ENCODE measurements at places on chromosomes 4 and X. TPM values are rescaled to one million over a fixed set of nuclear protein-coding genes. Genes with fewer than 3 reads are reported as not detected.
A peak's percentile ranks its signal among the peaks of the same experiment; 100 is the strongest.

GRCh38 chr4:168309781-168310180 lies 8.8 kb downstream of the DDX60 start:
- H3K27me3 ChIP-seq: no peaks in the 10 kb centered on the region
- H3K27ac ChIP-seq: no peak overlapping the region
- H3K4me1 ChIP-seq: peaks cover 13% of the 10 kb centered on the region
- H3K36me3 ChIP-seq: peaks cover 6% of the 10 kb centered on the region
- H3K4me3 ChIP-seq: no peak overlapping the region

GRCh38 chr4:89308161-89308500 lies 531 bp upstream of the GPRIN3 start:
- peaks cover 11% of the 10 kb centered on the region for H3K36me3 ChIP-seq
- no peak overlapping the region for H3K27ac ChIP-seq
- no peaks in the 10 kb centered on the region for H3K27me3 ChIP-seq
- no peak for DNase-seq

DNA sequence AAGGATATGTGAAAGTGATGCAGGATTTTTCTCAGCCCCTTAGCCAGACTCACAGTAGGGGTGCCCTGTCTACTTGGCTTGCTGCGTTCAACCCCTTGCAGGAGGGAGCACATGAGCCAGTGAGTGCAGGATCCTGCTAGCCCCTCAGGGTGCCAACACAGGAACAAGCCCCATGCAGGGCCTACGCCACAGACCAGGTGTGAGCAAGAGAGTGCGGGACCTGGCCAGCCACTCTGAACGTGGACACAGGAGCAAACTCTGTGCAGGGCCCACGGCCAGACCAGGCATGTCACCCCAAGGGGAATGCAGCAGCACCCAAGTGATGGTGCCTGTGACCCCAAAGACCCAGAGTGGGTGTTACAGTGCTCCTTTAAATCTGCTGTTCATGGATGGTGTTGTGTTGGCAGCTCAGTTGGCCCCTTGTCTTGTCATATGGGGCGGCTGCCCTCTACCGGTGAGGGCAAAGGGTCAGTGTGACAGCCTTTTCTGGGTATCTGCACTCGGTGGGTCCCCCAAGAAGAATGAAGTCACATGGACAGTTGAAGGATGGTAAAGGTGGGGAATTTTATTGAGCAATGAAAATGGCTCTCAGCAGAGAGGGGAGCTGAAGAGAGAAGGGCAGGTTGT lies 188.4 kb upstream of the MAOA start:
- H3K4me3 ChIP-seq: no peak overlapping the region
- H3K36me3 ChIP-seq: no peaks in the 10 kb centered on the region
- H3K4me1 ChIP-seq: peaks cover 19% of the 10 kb centered on the region
- peak; percentile 1 for DNase-seq
- no peak overlapping the region for H3K27ac ChIP-seq

GRCh38 chr4:77856152-77856551 lies 6.5 kb upstream of the MRPL1 start:
- no peaks in the 10 kb centered on the region for H3K27me3 ChIP-seq
- peak overlapping the region; percentile 74 for H3K4me3 ChIP-seq
- DNase-seq: no peak
- H3K4me1 ChIP-seq: peaks cover 96% of the 10 kb centered on the region
- peak overlapping the region; percentile 98 for H3K27ac ChIP-seq

DNA sequence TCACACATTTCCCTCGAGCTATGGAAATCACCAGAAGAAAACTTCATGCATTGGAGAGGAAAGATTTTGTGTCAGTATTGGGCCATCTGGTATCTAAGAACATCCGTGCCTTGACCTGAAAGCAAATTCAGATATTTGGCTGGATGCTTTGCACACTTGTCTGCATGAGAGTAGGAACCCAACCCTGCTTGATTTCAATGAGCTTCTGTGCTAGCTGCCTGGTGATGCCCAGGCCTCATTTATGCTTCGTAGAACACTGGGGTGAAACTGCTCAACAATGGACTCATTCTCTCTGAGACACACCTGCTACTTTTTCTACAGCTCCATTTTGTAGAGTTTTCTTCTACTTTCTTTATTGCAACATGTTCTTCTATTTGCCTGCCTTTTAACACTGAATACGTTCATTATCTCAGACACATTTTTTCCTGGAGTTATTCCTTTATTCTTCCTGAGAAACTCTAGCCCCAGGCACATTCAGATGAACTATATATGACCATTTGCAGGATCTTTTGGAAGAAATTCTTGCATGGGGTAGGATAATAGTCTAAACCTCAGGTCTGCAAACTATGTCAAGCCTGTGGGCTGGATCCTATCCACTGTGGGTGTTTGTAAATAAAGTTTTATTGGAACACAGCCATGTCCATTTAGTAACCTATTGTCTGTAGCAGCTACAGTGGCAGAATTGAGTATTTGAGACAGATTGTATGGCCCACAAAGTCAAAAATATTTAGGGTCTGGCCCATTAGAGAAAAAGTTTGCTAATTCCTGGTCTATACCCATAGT lies 83.8 kb upstream of the CLCN4 start:
- no peak overlapping the region for H3K4me3 ChIP-seq
- no peaks in the 10 kb centered on the region for H3K36me3 ChIP-seq

- no peaks in the 10 kb centered on the region for H3K4me1 ChIP-seq
- no peak overlapping the region for H3K27ac ChIP-seq
- H3K4me3 ChIP-seq: no peak overlapping the region
- no peaks in the 10 kb centered on the region for H3K36me3 ChIP-seq
- H3K27me3 ChIP-seq: no peaks in the 10 kb centered on the region
- DNase-seq: no peak
Measured at GRCh38 chr4:27198246-27198645, 337.6 kb downstream of the STIM2 start.

DNA sequence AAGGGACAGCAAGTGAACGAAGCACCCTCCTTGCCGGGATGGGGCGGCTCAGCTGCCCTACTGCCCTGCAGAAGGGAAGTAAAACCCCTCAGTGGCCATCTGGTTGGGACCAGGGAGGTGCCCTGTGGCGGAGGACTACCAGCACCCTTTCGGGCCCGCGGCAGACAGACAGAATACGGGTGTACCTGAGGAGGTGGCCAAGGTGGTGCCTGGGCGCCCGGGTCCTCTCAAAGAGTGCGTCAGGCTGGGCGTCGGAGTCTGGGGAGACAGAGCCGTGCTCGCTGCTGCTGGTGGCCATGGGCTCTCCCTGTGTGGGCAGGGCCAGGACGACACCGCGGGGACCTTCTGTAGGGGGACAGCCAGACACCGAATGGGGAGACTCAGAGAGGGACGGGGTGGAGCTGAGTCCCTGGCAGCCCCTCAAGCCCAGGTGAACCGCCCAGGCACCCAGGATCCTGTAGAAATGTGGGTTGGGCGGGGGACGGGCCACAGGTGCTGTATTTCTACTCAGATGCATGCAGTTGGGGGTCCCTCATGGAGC lies 29.7 kb downstream of the PDHA1 start:
- peak overlapping the region; percentile 97 for H3K4me3 ChIP-seq
- peaks cover 13% of the 10 kb centered on the region for H3K4me1 ChIP-seq
- no peak for DNase-seq
- peaks cover 9% of the 10 kb centered on the region for H3K27me3 ChIP-seq
- H3K36me3 ChIP-seq: no peaks in the 10 kb centered on the region

DNA sequence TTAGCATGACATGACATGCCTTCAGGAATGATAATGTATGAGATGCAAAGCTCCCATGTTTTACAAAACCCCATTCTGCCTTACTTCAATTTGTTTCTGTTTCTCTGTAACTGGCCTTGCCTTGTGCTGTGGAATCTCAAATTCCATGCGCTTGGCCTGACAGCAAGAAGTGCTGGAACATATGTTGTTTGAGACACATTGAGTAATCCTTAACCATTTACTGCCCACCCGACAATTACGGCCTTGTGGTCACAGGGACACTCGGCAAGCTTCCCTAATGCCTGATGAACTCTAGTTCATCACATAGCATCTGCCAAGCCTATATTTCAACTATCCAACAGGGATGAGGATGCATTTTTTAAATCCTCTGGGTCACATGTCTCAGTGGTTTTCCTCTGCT lies 226.4 kb upstream of the CASK start:
- peaks cover 15% of the 10 kb centered on the region for H3K27me3 ChIP-seq
- no peak for DNase-seq
- H3K4me1 ChIP-seq: peaks cover 7% of the 10 kb centered on the region
- H3K27ac ChIP-seq: no peak overlapping the region

DNA sequence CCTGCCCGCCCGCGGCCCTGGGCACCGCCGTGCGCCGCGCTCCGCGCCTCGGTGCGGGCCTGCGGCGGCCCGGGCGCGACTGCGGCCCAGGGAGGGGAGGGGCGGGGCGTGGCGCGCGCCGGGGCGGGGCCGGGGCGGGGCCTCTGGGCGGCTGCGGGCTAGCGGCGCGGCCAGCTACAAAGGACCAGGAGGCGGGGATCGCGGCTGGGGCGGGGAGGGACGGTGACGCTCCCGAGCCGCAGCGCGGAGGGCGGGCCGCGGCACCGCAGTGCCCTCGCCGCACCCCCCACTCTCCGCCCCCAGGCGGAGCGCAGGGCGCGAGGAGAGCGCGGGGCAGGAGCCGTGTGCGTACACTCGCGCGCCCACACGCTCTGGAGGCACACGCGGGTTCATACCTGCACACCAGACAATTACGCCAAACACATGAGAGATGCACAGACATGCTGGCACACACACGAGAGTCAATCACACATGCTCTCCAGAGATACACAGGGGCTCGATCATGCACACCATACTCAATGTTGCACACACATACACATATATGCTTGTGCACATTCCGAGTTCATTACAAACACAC lies at the start of gene CRMP1:
Gene CRMP1 (minus strand): TSS at position 83 of the 577 bp plus-strand sequence. CDS start 117 bp downstream, outside the sequence.
- H3K27me3 ChIP-seq: peaks cover 65% of the 10 kb centered on the region
- H3K4me3 ChIP-seq: no peak within 1 kb of the TSS
- H3K4me1 ChIP-seq: no peaks in the 10 kb centered on the region
- no peak for DNase-seq

DNA sequence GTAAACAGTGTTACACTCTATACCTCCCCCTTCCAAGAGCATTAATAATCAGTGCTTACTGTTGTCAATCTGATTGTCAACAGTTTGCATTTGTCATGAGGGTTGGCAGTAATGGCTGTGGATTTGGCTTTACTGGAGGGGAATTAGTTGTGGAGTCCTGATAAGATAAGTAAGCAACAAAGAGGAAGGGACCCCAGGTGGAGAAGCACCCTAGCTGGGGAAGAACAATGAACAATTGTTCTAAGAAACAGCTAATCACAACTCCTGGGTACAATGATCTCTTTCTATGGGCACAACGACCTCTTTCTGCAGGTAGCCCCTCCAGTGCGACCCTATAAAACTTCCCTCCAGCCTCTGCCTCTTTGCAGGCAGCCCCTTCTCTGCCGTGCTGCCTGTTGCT lies 53.2 kb upstream of the CDKN2AIP start:
- no peak for DNase-seq
- peaks cover 16% of the 10 kb centered on the region for H3K4me1 ChIP-seq
- no peaks in the 10 kb centered on the region for H3K27me3 ChIP-seq
- no peaks in the 10 kb centered on the region for H3K36me3 ChIP-seq
- H3K4me3 ChIP-seq: no peak overlapping the region
- H3K27ac ChIP-seq: no peak overlapping the region

The SOWAHD gene
- 0.50 TPM for total RNA-seq

The ANK2 gene
- total RNA-seq: 7.1 TPM
